Midbrain (tissue), 1 donor: ENCODE measurements at places on chromosomes 5 and 9.

DNA sequence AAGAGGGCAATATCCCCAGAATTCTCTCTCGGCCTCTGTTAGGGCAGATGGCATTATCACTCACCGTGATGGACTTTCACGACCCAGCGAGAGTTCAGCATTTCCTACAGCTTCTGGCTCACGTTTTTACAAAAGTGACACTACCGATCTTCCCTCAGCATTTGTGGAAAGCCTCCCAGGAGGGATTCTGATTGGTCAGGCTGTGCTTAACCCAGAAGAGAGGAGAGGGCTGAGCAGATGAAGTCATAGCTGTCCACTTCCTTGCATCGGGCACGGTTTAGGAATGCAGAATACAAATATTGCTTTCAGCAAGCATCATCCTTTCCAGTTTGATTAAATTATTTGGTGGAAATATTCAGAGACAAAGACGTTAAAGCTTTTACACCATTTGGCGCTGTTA, 277.4 kb upstream of the MSX2 start:
- no peak for DNase-seq

GRCh38 chr5:3311433-3311832, 284.2 kb upstream of the IRX1 start:
- no peak for DNase-seq

DNA sequence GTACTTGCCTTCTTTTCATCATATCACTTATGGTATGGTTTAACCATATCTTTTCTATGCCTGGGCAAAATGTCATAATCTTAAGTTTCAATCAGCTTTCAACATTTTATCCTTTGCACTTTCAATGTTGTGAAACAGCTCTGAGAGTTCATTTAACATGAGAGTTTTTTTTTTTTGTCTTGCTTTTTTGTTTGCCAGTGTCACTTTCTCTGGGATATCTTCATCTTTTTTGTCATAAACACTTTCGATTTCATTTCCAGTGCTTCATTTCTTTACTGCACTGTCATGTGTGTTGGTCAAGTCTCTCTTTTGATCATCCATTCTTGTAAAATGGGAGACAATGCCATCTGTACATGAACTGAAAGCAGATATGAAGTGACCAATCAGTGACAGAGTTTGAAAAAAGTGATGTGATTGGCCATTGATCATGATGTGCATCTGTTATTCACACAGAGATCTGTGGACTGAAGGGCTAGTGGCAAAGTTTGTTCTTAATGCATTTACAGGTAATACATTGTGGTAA, 7.5 kb upstream of the POU5F2 start:
- DNase-seq, result no peak

GRCh38 chr5:115398719-115399118, 102.3 kb upstream of the CCDC112 start:
- no peak for DNase-seq

- DNase-seq, result no peak
Measured at GRCh38 chr9:123089790-123090189, 56.3 kb downstream of the GPR21 start.

- DNase-seq, result no peak
Measured at GRCh38 chr9:71748280-71748743, 20.0 kb downstream of the CEMIP2 start.

GRCh38 chr9:86945728-86946200, 1.5 kb downstream of the GAS1 start:
- peak; percentile 76 for DNase-seq

- DNase-seq, result no peak
Measured at GRCh38 chr9:127194881-127195713, 69.5 kb upstream of the GARNL3 start.

DNA sequence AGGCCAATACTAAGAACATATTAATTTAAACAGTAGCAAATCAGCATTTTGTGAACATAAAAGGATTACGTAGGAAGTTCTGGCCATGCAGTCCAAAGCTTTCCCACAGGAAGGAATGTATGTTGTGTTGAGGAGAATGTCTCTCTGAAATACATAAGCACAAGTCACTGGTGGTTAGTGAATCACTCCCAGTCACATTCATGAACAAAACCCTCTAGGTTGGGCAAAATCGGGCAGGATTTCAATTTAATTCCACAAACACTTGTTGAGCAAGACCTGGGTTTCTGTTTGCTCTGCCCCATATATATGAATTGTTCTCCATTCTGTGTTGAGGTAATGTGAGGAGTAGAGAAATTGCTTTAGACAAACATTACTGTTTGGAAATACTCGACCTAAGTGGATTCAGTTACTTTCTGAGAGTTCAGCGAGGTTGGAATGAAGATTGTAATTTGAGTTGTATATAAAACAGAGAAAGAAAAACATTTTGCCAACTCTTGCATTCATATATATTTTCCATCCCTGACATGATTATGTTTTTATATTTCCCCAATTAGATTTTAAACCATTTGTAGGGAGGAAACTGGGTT, 127.6 kb upstream of the RPS23 start:
- no peak for DNase-seq

- DNase-seq, result no peak
Measured at GRCh38 chr9:89695441-89695891, 90.7 kb downstream of the GADD45G start.

- peak; percentile 99 for DNase-seq
Measured at GRCh38 chr5:72307968-72308852, 11.8 kb downstream of the MRPS27 start.

- DNase-seq, result no peak
Measured at GRCh38 chr9:87671478-87671877, 54.4 kb upstream of the CTSL start.
